ENCODE measurements at places on chromosomes 2 and 18.

DNA sequence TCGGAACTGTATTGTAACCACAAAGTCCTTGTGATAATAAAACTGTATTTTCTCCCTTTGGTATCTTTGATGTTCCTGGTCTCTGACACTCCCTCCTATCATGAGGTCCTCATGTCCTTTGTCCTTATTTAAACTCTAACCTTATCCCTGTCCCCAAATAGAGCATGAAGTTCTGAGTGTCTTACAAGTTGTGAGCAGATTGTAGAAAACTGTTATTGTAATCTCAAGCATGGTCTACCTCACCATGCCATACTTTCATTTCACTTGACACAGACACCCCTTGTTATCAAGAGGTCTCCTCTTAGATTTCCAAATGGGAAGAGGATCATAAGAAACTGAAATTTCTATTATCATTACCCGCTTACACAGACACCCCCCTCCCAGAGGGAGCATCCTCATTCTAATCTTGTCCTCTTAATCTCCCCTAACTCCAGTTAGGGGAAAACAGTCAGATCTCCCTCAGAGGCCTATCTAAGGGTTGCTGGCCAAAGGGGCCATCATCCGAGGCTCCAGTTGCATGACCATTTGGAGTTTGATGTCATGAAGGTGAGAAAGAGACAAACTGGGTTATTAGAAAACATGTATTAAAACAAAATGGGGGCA, 29.0 kb downstream of the MYO3B start:
- no peak for DNase-seq

GRCh38 chr2:119745566-119745965, 14.2 kb upstream of the PTPN4 start:
- no peak for DNase-seq

DNA sequence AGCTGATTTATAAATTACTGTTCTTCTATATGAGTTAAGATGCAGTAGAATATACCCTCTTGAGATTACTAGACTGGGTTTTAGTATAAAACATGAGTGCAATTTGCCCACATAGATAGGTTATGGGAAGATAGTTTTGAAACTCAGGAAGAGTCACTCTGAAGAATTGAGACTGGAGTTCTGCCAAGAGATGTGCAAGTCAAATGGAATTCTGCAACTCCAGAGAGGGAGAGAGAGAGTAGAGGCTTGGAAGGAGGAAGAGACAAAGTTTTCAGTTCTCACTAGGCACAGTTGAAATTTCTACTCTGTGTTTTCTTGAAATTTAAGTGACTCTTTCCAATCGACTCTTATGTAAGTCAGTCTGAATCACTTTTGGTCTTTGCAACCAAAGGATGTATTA, 878.8 kb downstream of the TSN start:
- no peak for DNase-seq

GRCh38 chr18:35592298-35592697, 10.8 kb downstream of the GALNT1 start:
- DNase-seq, result no peak

- no peak for DNase-seq
These were observed 3.1 kb downstream of the SLC5A7 start for GRCh38 chr2:107989445-107989844.

GRCh38 chr2:183186296-183186695, 62.1 kb downstream of the NUP35 start:
- DNase-seq, result no peak

- no peak for DNase-seq
These were observed 55.2 kb downstream of the BCL11A start for GRCh38 chr2:60498127-60498815.

- no peak for DNase-seq
These were observed 113.2 kb upstream of the CHST9 start for GRCh38 chr18:27298214-27298804.

- no peak for DNase-seq
These were observed 58.4 kb downstream of the TXNL1 start for GRCh38 chr18:56580026-56580425.

GRCh38 chr2:240328526-240328925, 106.9 kb upstream of the GPC1 start:
- DNase-seq, result no peak

- DNase-seq, result no peak
These were observed 5.1 kb upstream of the GPR155 start for GRCh38 chr2:174491947-174492346.

DNA sequence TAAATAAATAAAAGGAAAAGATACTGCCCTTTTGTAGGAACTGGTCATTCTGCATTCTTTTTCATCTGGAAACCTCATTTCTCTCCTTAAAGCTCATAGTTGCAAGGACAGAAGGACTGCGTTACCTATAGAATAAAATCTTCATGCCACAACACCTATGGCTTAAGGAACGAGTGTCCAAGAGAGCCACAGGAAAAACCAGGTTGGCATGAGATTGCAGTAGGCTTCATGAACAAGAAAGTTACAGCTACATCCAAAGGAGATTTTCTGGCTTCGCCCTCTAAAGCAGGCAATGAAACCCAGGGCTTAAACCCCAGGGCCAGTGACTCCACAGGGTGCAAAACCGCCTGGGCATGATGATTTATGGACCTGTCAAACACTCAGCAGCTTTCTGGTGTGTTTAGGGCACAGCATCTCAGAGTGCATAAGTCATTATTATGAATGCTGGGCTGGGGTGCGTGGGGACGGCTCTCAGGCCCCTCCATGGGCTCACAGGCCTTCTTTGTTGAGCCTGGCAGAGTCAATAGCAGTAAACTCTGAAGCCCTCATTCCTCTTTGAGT, 30.7 kb upstream of the PIEZO2 start:
- no peak for DNase-seq

DNA sequence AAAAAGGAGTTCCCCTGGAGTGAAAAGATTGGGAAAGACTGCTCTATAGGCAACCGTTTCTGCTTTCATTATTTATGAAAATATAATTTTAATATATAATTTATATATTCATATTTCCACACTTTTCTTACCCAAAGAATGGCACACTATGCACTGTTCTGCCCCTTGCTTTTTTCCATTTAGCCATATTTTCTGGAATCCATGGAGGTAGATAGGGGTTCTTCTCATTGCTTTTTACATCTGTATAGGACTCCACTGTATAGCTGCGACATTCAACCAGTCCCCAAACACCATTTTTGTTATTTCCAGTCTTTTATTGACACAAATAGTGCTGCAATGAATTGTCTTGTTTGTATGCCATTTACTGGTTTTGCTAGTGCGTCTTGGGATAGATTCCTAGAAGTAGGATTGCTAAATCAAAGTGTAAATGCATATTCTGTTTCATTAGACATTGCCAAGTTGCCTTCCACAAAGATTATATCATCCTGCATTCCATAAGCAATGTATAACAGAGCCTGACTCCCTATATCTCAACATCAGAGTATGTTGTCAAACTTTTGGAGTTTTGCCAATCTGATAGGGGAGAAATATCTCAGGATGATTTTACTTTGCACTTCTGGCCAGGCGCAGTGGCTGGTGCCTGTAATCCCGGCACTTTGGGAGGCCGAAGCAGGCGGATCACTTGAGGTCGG, 26.6 kb upstream of the TCF7L1 start:
- DNase-seq, result no peak

DNA sequence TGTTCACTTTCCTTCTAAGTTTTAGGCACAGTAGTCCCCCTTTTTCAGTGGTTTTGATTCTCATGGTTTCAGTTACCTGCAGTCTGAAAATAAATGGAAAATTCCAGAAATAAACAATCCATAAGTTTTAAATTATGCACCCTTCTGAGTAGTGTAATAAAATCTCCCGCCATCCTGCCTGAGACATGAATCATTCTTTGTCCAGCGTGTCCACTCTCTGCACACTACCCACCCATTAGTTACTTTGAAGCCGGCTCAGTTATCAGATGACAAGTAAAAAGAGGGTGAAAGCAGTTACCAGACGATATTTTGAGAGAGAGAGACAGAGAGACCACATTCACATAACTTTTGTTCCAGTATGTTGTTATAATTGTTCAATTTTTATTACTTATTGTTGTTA, 400.5 kb downstream of the TMX3 start:
- DNase-seq, result no peak

DNA sequence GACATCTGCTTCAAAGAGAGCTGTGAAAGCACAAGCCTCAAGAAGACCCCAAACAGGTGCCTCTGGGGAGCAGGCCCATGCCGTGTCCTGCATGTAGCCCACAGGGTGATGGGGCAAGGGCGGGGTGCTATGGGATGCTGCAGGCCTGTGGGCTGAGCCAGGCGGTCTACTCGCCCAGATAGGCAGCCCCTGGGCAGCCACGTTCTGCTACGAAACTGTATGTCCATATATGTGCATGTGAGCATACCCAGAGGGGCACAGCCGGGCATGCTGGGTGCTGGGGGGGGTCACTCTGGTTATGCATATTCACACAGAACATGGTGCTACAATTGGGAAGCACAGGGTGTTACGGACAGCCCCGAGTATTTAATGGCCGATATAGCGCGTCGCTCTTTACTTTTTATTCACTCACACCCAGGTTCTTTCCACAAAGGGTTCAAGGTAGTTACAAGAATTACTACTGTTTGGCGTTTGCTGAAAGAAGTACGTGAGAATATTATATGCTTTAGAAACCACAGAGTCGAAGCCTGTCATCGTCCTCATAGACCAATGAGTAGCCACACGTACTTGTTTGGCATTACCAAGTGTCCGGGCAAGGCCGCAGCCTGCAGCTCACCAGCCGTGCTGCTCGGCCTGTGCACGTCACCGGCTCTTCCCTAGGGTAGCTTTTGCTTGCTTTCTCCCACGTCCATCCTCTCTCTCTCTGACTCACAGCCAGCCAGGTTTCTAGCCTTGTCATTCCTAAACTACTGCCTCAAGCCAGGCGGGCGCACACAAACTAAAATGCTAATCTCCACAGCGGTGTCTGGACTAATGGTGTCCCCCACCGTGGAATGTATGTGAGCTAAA, 14.4 kb downstream of the MTERF4 start:
- DNase-seq, result no peak

DNA sequence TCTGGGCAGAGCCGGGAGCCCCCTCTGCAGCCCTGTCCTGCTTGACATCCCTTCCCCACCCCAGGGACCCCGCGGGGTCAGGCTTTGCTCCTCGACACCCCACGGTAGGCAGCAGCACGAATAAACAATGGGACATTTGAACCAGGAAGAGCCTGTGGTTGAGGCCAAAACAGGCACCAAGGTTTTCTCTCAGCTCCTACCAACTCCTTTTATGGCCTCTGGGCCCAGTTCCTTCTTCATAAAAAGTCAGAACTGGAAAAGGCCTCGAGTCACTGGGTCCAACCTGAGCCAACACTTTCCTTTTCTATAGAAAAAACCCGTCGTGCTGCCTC, 20.6 kb downstream of the TEX44 start:
- DNase-seq, result no peak

GRCh38 chr2:11663427-11663826, 6.6 kb downstream of the NTSR2 start:
- no peak for DNase-seq

- DNase-seq, result no peak
These were observed 3.7 kb upstream of the HTR2B start for GRCh38 chr2:231128541-231128940.

- no peak for DNase-seq
These were observed 87.9 kb upstream of the ATG16L1 start for GRCh38 chr2:233163486-233164103.

GRCh38 chr2:219274361-219274921, 4.7 kb upstream of the DNAJB2 start:
- peak; percentile 64 for DNase-seq

- DNase-seq, result no peak
These were observed at the start of gene SETBP1 for GRCh38 chr18:44680273-44681075. Gene SETBP1, plus strand, starts transcription at chr18:44680888. Its CDS starts 20,459 bp downstream, at chr18:44701347.

GRCh38 chr2:204871231-204871953, 326.1 kb downstream of the PARD3B start:
- no peak for DNase-seq

DNA sequence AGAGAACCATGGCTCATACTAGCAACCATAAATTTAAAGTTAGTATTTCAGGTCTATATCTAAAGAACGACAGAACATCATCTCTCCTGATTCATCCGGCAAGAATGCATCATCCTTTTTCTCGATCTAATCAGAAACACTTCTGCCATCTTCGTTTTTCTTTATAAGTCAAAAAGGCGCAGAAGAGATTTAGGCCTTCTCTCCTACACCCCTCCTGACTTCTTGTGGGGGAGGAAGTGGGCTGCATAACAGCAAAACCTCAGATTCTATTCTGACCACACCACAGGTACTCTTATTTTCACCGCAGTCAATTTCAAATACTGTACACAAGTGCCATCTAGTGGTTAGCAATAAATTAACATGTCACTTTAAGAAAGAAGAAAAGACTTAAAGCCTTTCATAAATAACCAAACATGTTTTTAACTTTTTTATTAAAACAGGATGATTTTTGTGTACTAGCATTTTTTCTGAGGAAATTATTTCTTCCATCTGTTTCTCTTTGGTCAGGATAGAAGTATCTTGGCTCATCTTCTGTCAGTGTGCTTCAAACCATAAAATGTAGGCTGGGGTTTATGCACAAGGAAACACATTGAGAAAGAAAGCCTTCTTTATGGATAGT, 48.4 kb upstream of the PIK3C3 start:
- peak; percentile 15 for DNase-seq

DNA sequence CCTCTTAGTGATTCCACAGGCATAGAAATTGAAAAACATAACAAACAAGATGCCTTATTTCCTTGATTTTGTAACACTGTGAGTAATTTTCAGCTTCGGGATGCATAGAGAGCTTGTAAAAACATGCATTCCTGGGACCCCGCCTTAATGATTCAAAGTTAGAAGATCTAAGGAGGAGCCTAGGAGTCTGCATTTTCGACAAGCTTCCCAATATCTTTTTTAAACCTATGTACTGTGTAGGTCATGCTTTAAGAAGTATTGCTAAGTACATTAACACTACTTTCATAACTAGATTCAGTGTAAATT, 109.8 kb upstream of the ZNF516 start:
- no peak for DNase-seq

DNA sequence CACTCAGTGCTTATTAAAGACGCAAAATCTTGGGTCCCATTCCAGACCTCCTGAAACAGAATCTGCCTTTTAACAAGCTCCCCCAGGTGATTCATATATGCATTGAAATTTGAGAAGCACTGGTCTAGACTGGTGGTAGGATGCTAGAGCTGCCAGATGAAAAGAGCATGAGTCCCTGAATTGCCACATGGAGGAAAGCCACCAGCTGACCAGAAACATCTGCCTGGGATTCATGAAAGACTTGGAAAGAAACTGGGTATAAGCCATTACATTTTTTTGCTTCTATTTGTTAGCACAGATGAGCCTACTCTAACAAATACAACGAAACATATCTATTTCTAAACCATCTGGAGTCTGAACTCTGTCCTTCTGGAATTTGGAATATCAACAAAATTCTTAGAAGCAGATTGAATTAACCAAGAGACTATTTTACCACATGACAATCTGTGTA, 228.9 kb downstream of the RBM43 start:
- no peak for DNase-seq

GRCh38 chr2:218224186-218224585, 7.2 kb downstream of the ARPC2 start:
- DNase-seq, result no peak

DNA sequence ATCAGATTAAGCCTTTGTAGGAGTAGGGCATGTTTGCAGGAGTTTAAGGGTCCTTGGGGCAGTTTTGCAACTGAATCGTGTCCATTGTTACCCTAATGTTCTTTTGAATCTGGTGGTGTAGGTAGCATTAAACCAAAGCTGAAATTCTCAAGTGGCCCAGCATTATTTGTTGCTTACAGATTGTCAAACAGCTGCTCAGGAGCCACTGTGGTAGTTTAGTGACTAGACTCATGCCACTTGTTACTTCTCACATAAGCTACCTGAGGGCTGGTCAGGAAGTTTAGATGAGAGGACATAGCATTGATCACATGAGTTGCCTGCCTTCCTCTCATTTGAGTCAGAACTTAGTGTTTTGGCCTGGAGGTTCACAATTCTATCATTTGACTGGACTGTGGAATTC, 157.6 kb downstream of the HAUS1 start:
- DNase-seq, result no peak

- no peak for DNase-seq
These were observed 90.4 kb upstream of the NOSTRIN start for GRCh38 chr2:168712053-168712452.

All from HCT116 (cell line).